Heart left ventricle (tissue), 16 donors: ENCODE measurements at places on chromosomes 13 and 19. TPM values are rescaled to one million over a fixed set of nuclear protein-coding genes. Genes with fewer than 3 reads are reported as not detected.

GRCh38 chr13:54078271-54078870 lies 1049.8 kb downstream of the OLFM4 start:
- H3K27ac ChIP-seq: no peak overlapping the region
- no peak overlapping the region for H3K4me3 ChIP-seq
- H3K4me1 ChIP-seq: no peaks in the 10 kb centered on the region
- no peaks in the 10 kb centered on the region for H3K27me3 ChIP-seq

Gene IZUMO1
- total RNA-seq: 0.42 TPM

- H3K4me3 ChIP-seq: no peak overlapping the region
- no peaks in the 10 kb centered on the region for H3K4me1 ChIP-seq
- DNase-seq: no peak
- no peaks in the 10 kb centered on the region for H3K27me3 ChIP-seq
Observed at GRCh38 chr13:80215368-80215767, 125.6 kb downstream of the SPRY2 start.

- no peak overlapping the region for H3K4me3 ChIP-seq
- no peak for DNase-seq
- H3K4me1 ChIP-seq: no peaks in the 10 kb centered on the region
- H3K27me3 ChIP-seq: no peaks in the 10 kb centered on the region
- H3K27ac ChIP-seq: no peak overlapping the region
Observed at GRCh38 chr19:19956434-19957075, 55.8 kb downstream of the ZNF93 start.

Gene PCSK4
- 0.31 TPM for total RNA-seq

DNA sequence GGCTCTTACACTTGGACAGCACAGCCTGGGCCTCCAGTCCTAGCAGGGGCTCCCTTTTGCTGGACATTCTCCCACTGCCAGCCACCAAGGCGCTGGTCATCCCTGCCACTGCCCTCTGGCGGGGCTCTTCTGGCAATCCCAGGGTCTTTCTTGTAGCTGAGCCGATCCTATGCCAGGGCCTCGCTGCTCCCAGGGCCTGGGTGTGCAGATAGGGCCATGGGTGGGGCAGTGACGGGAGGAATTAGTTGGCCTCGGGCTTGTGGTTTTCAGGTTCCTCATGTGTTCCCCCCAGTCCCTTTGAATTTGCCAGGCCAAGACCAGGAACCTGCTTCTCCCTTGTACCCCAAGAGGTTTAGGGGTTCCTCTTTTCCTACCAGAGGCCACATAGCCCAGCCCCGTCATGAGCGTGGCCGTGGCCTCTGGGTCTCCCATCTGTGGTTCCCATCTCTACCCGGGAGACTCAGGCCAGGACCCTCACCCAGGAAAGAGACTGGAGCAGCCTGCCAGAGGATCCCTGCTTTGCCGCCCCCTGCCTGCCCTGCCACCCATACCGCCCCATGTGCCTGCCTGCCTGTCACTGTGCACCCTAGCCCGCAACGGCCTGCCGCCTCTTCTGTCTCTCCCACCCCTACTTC lies 26.2 kb downstream of the TMED1 start:
- H3K27me3 ChIP-seq: no peaks in the 10 kb centered on the region
- no peak for DNase-seq
- H3K36me3 ChIP-seq: peaks cover 97% of the 10 kb centered on the region
- H3K4me1 ChIP-seq: no peaks in the 10 kb centered on the region

Gene CD209
- total RNA-seq: 11.9 TPM

DNA sequence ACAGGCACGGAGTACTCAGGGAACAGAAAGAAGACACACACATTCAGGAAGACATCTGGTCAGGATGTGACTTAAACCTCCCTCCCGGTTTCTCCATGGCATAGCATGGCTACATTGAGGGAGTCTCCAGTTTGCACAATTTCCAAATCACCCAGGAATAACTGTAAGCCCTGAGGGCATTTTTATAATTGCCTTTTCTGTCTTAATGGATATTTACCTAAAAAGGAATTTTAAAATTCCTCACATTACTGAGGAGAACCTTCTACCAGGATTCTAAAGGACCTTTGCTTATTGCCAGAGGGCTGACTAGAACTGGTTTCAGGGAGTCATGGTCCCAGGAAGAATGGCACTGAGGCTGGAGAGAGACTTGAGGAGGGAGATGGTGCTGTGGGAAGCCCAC lies 21.4 kb downstream of the PEG3 start:
- DNase-seq: no peak
- H3K4me3 ChIP-seq: no peak overlapping the region
- H3K36me3 ChIP-seq: peaks cover 43% of the 10 kb centered on the region

- no peaks in the 10 kb centered on the region for H3K27me3 ChIP-seq
- H3K4me1 ChIP-seq: no peaks in the 10 kb centered on the region
- no peaks in the 10 kb centered on the region for H3K36me3 ChIP-seq
- H3K4me3 ChIP-seq: no peak overlapping the region
Observed at GRCh38 chr13:91145571-91146205, 201.8 kb upstream of the MIR17HG start.

Gene SIGLEC10
- total RNA-seq: 0.58 TPM

- H3K27me3 ChIP-seq: no peaks in the 10 kb centered on the region
- peaks cover 95% of the 10 kb centered on the region for H3K4me1 ChIP-seq
- no peak overlapping the region for H3K27ac ChIP-seq
- no peak for DNase-seq
- H3K36me3 ChIP-seq: peaks cover 8% of the 10 kb centered on the region
- H3K4me3 ChIP-seq: no peak overlapping the region
Observed at GRCh38 chr13:40974460-40975407, 44.4 kb downstream of the ELF1 start.

Gene TTC9B
- total RNA-seq: not detected

DNA sequence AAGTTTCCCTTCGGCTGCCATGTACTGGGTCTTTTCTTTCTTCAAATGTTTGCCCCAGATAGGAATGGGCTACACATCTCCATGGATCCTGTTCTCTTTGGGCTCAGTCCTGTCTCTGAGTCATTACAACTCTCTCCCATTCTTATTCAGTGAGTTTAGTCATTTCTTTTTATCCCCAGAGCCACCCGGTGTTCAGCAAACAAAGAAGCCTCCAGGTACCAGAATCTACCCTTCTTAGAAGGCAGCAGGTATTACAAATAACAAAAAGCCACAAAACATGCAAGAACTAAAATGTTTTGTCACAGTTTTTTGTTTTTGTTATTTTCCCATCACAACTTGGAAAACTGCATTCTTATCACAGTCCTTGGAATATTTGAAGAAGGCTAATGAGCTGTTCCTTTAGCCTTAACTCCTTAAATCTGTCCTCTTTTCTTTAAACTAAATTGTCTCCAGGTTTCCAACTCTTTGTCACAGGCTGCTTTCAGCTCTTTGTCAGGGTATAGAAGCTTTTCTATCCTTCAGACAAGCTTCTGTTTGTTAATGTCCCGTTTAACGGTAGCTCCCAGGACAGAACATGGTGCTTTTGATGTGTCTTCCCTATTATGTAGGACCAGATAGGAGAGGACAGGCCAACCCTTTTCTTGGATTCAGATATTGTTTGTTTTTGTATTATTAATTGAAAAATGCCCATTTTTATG lies 215.5 kb upstream of the HTR2A start:
- H3K4me3 ChIP-seq: no peak overlapping the region
- H3K27me3 ChIP-seq: no peaks in the 10 kb centered on the region

Gene CFD
- total RNA-seq: 32.2 TPM

- no peaks in the 10 kb centered on the region for H3K36me3 ChIP-seq
- no peak overlapping the region for H3K27ac ChIP-seq
- H3K27me3 ChIP-seq: no peaks in the 10 kb centered on the region
- H3K4me1 ChIP-seq: no peaks in the 10 kb centered on the region
Observed at GRCh38 chr19:31900991-31901390, 444.4 kb upstream of the ZNF507 start.

DNA sequence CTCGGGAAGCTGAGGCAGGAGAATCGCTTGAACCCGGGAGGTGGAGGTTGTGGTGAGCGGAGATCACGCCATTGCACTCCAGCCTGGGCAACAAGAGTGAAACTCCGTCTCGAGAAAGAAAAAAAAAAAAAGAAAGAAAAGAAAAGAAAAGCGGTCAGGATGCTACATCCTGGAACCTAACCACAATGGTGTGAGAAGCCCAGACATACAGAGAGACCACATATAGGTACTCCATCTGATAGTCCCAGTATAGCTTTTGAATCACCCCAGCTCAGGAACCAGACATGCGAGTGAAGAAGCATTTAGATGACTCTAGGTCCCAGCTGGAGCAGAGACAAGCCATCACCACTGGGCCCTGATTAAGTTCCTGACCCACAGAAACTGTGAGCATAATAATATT lies 3.2 kb downstream of the IFNL1 start:
- H3K36me3 ChIP-seq: no peaks in the 10 kb centered on the region
- no peak overlapping the region for H3K27ac ChIP-seq
- DNase-seq: no peak
- H3K27me3 ChIP-seq: peaks cover 39% of the 10 kb centered on the region

DNA sequence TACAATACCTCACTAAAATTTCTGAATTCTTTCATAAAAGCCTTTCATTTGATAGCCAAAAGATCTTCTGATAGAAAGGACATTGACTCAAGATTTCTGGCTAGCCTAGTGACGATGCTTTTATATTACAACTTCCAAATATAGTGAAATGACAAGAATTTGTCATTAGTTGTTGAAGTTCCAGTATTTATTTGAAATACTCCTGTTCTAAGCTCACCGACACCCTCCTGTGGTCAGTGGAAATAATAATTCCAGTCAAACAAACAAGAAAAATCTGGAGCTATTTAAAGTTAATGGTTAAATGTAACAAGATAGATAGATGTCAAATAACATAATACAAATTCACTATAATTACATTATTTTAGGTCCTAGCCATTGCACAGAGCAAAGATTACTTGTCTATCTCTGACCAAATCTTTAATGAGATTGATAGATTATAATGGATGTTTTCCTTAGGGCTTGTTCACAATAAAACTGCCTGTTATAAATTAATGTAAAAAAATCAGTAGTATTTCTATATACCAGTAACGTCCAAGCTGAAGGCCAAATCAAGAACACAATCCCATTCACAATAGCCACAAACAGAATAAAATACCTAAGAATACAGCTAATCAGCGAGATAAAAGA lies 195.5 kb downstream of the RGCC start:
- no peaks in the 10 kb centered on the region for H3K36me3 ChIP-seq
- H3K4me3 ChIP-seq: no peak overlapping the region
- H3K4me1 ChIP-seq: peaks cover 23% of the 10 kb centered on the region
- DNase-seq: no peak
- H3K27me3 ChIP-seq: no peaks in the 10 kb centered on the region

DNA sequence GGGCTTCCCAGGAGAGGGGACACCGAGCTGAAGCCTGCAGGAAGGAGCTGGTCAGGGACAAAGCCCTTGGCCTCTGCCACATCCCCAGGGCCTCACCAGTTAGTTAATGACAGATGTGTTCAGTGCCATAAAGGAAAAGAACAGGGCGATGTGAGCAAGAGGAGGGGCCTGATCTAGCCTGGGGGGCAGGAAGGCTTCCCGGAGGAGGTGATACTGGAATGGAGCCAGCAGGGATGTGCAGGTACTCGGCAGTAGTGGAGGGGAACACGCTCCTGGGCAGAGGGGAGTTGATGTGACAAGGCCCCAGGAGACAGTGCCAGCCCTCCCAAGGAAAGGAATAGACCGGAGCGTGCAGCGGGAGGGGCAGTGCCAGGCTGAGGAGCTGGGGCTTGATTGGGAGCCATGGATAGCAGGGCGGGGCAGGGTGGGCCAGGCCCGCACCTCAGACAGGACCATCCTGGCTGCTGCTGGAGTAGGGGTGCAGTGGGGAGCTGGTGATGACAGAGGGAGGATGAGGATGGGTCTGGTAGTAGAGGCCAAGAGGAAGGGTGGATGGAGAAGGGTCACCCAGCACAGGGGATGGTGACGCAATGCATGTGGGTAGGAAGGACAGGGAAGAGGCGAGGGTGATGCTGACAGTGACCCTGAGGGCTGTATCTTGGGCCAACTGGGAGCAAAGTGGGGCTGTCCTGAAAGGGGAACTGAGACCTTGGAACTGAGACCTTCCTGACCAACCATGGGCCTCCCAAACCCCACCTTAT lies 4.1 kb downstream of the C19orf33 start:
- H3K4me1 ChIP-seq: no peaks in the 10 kb centered on the region
- H3K4me3 ChIP-seq: no peak overlapping the region
- no peak for DNase-seq
- H3K27me3 ChIP-seq: no peaks in the 10 kb centered on the region
- H3K27ac ChIP-seq: no peak overlapping the region

DNA sequence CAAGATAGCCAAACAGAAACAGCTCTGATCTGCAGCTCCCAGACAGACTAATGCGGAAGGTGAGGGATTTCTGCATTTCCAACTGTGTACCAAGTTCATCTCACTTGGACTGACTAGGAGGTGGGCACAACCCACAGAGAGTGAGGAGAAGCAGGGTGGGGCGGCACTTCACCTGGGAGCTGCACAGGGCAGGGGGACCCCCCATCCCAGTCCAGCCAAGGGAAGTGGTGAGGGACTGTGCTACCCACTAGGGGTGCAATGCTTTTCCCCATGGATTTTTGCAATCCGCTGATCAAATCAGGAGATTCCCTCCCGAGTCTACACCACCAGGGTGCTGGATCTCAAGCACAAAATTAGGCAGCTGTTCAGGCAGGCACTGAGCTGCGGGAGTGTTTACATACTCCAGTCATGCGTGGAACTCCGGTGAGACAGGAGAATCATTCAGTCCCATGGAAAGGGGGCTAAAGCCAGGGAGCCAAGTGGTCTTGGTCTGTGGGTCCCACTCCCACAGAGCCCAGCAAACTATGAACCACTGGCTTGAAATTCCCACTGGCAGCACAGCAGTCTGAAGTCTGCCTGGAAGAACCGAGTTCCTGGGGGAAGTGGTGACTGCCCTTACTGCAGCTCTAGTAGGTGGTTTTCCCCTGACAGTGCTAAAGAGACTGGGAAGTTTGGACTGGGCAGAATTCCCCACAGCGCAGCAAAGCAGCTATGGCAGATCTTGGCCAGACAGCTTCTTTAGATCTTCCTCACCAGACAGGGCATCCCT lies 85.1 kb upstream of the UFM1 start:
- H3K4me1 ChIP-seq: no peaks in the 10 kb centered on the region
- no peaks in the 10 kb centered on the region for H3K36me3 ChIP-seq
- H3K27me3 ChIP-seq: no peaks in the 10 kb centered on the region
- no peak overlapping the region for H3K4me3 ChIP-seq
- DNase-seq: no peak

DNA sequence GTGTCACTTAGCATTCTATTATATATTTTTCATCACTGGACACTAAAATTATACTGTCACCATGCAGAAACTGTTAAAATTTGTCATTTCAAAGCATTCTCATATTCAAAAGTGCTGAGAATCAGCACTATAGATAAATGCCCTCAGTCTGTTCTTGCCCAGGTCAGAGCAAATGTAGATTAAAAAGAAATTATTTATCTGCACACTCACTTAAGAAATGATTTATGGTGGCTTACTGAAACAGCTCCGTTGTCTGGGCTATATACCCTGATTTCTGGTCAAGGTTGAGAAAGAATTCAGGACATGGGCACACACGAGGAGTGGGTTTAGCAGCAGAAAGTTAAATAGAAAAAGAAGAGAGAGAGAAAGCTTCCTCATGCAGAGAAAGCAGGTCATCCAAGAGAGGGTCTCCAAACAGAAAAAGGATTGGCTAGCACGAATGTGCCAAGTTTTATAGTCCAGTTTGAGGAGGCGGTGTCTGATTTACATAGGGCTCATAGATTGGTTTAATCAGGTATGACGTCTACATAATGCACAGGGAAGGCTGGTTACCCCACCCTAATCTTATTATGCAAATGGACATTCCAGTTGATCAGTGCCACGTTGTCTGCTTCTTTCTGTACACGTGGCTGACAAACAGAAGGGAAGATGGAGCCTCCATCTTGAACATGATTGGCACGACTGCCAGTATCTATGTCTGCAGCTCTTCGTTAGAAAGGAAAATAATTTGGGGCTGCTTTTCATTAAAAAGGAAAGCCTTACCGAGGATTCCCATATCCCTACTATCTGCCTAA lies 47.3 kb upstream of the N4BP2L1 start:
- DNase-seq: no peak
- H3K36me3 ChIP-seq: peaks cover 16% of the 10 kb centered on the region
- H3K27me3 ChIP-seq: no peaks in the 10 kb centered on the region
